ENCODE measurements at places on chromosomes 7 and 10.

DNA sequence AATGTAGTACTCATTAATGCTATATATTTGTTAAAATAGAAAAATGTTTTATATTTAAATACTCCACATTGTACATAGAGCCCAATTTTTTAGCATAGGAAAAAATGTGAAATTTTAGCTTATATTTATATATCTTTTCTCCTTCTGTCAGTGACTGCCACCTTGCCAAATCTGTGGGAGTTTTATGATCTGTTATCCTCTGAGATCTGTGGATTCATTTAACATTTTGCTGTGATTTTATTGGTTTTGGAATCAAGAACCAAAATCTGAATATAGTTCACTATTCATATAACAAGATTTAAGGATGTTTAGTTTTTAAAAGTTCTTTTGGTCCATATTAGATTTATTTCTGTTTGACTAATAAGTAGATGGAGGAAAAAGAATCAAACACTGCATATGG is 127.9 kb downstream of the PPP1R9A start:
- no peak for DNase-seq

DNA sequence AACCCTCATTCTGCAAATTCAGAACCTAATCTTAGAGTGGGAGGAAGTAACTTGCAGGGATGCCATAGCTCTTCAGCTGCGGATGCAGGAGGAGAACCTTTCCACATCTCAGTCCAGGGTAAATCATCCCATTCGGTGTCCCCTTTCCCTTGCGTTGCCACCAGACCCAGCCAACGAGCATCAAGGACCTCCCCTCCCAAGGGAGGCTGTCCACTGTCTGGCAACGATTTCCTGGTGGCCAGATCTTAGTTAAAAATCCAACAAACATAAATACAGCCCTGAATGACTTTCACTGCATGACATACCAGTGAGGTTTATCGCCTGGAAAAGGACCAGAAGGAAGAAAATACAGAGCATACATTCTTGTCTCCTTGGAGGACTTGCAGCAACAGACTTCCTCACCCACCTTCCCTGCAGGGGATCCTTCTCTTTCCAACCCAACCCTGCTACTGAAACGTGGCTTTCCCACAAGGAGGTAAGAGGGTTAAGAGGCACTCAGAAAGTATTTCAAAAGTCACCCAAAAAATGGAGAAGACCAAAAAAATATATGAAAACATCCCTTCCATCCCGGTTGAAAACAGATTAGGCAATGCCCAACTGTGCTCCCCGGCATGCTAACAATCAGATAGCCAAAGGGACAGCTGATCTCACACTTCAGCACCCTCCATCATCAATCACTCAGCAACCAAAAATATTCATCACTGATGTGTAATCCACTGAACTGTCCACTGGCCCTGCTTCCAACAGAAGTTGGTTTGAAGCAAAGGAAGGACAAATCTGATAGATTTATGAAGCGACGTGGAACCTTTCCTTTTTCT is 206.6 kb downstream of the TNS3 start:
- DNase-seq = no peak

- no peak for DNase-seq
These were observed 89.4 kb downstream of the INPP5A start for GRCh38 chr10:132626761-132627665.

- DNase-seq = no peak
These were observed 396 bp downstream of the PSMG3 start for GRCh38 chr7:1569440-1569832.

GRCh38 chr7:90409667-90410066 is 6.4 kb downstream of the CLDN12 start:
- no peak for DNase-seq

DNA sequence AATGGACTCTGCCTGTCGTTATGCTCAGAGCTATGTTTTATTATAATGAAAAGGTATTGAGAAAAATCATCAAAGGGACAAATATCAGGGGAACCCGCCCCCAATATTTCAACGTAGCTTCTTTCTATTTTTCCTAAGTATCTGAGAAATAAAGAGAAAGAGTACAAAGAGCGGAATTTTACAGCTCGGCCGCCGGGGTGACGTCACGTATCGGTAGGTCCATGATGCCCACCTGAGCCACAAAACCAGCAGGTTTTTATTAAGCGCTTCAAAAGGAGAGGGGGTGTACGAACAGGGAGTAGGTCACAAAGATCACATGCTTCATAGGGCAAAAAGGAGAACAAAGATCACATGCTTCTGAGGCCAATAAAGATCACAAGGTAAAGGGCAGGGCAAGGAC is 281.6 kb upstream of the POM121L12 start:
- DNase-seq = no peak

DNA sequence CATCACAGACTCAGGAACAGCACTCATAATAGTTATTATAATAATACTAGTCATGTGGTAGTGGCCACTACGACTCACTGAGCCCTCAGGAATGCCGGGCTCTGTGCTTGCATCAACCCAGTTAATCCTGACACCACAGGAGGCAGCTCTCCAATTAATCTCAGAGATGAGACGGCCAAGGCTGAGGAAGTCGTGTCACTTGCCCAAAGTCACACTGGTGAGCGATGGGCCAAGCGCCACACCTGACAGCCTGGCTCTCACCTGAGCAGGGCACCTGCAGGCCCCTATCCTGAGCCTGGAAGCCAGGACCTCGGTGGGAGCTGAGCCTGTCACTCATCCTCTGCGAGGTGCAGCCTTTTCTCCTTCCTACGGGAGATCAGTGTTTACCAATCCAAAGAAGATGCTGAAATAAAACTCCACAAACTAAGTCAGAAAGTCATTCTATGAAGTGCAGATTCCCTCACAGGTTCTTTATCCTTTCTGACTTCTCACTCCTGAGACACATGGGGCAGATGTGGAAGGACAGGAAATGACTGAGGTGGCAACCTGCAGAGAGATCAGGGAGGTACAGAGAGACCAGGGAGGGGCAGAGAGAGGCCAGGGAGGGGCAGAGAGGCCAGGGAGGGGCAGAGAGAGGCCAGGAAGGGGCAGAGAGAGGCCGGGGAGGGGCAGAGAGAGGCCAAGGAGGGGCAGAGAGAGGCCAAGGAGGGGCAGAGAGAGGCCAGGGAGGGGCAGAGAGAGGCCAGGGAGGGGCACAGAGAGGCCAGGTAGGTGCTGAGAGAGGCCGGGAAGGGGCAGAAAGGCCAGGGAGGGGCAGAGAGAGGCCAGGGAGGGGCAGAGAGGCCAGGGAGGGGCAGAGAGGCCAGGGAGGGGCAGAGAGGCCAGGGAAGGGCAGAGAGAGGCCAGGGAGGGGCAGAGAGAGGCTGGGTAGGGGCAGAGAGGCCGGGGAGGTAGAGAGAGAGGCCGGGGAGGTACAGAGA is 38.5 kb downstream of the VIPR2 start:
- no peak for DNase-seq

DNA sequence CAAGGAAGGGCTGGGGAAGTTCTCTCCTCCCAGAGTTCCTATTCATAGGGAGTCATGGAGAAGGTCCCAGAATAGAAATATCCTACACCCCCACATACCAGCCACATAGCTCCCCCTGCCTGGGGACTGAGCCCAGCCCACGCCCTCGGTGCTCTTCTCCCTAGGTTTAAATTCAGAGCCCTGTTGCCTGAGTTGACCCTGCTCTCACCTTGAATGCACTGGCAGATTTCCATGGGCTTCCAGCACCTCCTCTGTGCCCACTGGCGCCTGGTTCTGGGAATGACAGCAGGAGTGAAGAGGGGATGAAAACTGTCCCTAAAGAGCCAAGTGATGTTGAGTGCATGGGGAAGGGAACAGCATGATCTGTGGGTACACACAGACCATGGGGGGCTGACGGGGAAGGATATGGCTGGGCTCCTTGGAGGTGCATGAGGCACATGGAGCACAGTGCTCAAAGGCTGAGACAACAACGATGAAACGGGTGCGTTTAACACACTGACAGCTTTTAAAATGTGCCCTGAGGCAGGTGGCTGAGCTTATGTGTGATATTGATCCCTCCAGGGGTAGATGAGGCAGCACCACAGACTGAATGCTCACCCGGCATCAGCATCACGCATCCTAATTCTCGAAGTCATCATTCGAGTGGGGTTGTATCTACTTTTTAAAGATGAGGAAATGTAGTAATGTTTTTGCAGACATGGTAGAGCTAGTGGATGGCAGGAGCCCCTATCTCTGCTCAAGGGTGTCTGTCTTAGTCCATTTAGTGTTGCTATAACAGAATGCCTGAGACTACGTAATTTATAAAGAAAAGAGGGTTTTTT is 53.7 kb upstream of the IGFBP3 start:
- no peak for DNase-seq

- DNase-seq = no peak
These were observed 43.9 kb downstream of the TNS3 start for GRCh38 chr7:47537716-47538675.

- DNase-seq = no peak
These were observed 452.3 kb downstream of the DNAJB6 start for GRCh38 chr7:157789094-157789493.

- DNase-seq = no peak
These were observed 27.5 kb downstream of the VIM start for GRCh38 chr10:17255512-17255911.

DNA sequence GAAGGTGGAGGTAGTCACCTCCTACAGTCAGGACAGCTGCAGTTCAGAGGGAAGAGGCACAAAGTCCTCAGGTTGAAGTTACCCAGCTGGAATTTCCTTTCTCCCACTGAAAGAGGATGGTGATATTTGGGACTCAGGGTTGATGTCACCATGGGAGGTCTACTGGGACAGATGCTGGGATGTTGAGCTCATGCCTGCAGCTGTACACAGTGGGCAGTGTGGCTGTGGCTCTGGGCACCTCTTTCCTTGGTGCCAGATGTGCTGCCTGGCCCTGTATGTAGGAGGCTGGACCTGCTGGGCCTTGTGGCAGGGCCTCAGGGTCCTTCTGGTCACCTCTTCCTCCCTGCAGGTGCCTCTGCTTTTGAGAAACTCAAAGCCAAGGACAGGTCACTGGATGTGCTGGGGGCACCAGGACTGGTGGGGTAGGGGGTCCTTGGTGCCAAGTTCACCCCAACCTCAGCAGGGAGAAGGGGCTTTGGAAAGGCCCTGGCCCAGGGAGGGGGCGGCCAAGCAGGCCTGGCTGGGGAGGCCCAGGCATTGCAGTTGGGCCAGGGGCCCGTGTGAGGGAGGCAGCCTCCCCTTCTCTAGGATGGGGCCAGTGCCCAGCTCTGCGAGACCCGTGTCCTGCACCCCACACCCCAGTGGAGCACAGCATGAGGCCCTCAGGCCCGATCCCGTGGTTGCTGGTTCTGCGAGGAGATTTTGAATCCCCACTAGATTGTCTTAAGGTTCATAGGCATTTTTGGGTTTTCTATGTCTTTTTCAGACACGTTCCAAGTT is 103.1 kb downstream of the BMS1 start:
- no peak for DNase-seq

DNA sequence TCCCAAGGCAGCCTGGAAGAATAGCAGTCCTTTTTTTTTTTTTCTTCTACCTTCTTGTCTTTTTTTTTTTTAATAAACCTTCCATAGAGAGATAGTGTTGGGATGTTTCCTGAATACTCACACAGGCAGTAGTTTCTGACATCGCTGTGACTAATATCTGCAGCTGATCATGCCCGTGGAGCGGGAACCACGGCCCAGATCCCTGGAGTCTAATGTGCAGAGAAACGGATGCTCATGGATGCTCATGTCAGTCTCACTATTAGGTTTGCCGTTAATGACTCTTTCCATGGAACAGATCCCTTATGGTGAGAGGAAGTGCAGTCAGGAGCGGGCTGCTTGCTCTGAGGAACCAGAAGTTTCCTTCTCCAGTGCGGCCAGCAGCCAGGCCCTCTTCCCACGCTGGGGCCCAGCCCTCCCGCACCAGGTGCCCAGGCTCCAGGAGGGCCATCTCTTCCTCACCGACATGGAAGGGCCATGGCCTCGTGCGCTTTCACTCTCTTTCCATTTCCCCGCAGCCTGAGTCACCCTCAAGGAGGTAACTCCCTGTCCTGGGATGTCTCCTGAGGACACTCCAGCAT is 132.5 kb downstream of the WDR37 start:
- no peak for DNase-seq

GRCh38 chr10:73054286-73054685 is 42.4 kb downstream of the P4HA1 start:
- DNase-seq = no peak

GRCh38 chr7:104793066-104793465 is 220.9 kb upstream of the KMT2E start:
- no peak for DNase-seq

DNA sequence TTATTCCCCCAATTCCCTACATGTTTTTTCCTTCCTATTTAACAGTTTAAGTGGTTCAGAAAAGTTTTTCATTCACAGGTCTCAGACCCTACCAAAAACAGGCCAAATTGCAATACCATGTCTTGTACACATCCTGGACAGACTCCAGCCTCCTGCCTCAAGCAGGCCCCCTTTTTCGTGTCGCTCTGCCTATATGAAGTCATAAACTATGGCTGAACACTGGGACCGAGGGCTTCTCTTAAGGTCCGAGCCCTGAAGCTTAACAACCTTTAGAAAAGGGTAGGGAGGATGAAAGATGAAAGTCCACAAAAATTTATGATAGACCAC is 1.4 kb downstream of the FBXW4 start:
- DNase-seq = no peak

DNA sequence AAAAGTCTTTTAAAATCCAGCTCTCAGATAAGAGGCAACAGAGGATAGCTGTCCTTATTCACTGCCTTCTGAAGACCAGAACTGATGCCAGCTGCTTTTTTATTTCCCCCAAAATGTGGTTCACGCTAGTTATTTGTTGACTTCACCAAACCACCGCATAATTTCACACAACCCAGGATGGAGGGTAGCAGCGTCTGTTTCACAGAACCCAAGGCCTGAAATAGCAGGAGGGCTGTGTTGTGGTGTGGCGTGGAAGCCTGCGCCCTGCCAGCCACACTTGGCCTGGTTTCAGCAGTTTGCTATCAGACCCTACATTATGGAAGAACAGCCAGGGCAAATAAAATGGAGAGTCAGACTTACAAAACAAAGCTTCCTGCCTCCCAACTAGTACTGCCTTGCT is 155.4 kb downstream of the DYNC1I1 start:
- DNase-seq = no peak

DNA sequence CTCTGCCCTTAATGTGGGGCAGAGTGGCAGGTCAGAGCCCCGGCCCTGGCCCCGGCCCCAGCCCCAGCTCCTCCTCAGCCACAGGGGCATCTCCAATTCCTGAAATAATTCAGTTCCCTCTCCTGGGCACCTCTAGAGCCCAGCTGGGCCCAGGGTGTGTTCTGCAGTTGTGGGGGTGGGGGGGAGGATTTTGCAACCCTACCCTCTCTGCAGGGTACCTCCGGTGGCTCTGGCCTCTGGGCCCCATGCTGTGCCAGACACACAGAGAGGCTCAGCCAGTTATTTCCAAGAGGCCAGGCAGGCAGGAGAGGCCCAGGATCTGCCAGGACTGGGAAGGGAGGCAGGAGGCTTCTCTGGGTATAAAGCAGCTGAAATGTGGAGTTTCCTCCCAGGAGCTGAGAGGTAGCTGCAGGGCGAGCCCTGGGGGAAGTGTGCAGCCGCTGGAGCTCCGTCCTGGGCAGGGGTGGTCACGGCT is 47.9 kb downstream of the PWWP2B start:
- DNase-seq = peak; percentile 63
